Stimulated activated CD8-positive, alpha-beta memory T cell treated with anti-CD3 and anti-CD28 coated beads, Interleukin-12 subunit alpha, Interleukin-12 subunit beta, amount 100 ng/mL, for 1 hour (primary cell): ENCODE measurements at places on chromosomes 2 and 18.

GRCh38 chr18:76970770-76971559 lies 148.6 kb downstream of the ZNF236 start:
- DNase-seq: no peak

DNA sequence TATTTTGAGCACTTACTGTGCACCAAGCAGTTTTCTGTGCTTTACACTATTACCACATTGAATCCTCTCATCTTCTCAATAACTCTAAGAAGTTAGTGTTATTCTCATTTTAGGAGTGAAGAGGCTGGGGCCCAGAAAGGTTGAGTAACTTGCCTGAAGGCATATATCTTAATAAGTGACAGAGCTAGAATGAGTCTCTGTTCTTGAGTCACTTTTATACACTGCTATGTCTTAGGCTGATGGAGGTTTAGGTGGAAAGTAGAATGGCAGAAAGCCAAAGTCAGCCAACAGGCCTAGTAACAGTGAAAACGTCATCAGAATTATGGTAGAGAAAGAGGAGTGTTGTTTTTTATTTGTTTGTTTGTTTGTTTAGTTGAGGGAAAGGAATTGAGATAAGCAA lies 27.9 kb upstream of the RPE start:
- no peak for DNase-seq

DNA sequence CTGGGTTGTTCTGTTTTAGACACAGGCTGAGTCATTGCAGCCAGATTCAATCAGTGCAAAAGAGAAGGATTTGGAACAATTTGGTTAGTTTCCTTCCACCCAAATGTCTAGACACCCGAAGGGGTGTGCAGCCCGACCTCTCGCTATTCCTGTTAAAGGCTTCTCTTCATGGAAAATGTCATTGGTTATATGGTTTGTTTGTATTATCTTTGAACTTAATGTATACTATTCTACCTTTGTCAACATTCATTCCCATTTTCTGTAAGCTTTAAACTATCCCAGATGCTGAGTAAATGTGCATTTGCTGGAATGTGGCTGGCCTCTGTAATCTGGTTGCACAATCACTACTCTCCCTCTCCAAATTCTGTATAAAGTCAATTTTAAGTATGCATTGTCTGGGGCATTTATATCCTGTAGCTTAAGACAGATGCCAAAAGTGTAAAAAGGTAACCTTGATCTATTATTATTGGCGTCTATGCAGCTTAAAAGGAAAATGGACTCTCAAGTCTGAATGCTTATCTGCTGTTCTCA lies 80.4 kb upstream of the RND3 start:
- DNase-seq: no peak

DNA sequence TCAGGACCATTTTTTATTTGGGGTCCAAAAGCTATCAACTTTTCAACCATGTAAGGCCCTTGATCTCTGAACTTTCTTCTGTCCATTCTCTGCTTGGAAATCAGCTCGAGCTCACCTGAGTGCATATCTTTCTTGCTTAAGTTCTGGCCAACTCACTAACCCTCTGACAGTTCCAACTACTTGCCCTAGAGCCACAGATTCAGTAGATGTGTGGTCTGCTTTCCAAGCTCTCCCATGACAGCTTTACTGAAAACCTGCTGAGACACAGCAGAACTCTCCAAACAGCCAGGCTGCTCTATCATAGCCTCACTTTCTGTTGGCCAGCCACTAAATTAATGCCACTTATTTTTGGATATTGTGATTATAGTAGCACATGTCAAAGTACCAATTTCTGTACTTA lies 21.2 kb upstream of the IKZF2 start:
- no peak for DNase-seq

GRCh38 chr2:229591611-229592010 lies 122.7 kb downstream of the DNER start:
- DNase-seq: no peak

- DNase-seq: no peak
Observed at GRCh38 chr2:118979152-118979861, 37.3 kb downstream of the MARCO start.

GRCh38 chr18:7592305-7593071 lies 25.4 kb downstream of the PTPRM start:
- DNase-seq: no peak

GRCh38 chr2:133579274-133579673 lies 11.0 kb upstream of the NCKAP5 start:
- no peak for DNase-seq

- DNase-seq: no peak
Observed at GRCh38 chr2:40240070-40240469, 211.8 kb downstream of the SLC8A1 start.

- no peak for DNase-seq
Observed at GRCh38 chr2:220455351-220455990, 828.0 kb downstream of the SLC4A3 start.

GRCh38 chr2:241363426-241363825 lies 7.3 kb downstream of the FARP2 start:
- DNase-seq: no peak

GRCh38 chr2:202642567-202642966 lies 7.8 kb downstream of the FAM117B start:
- DNase-seq: no peak

DNA sequence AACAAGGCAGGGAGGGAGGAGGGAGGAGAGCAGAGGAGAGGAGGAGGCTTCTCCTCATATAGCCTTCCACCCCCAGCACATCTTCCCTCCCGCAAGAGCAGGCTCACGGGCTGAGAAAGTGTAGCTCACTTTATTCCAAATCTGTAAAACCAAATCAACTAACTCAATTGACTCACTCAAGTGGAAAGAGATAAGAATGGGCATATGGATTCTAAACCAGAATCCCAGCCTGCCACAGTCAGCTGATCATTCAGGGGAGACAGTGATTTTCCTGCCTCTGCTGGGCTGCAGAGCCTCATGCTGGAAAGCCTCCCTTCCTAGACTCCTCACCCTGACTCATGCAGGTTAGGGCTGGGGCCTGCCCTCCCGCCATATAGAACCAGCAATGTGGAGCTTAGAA lies 4.2 kb upstream of the TWSG1 start:
- DNase-seq: no peak
